Activated CD4-positive, CD25-positive, alpha-beta regulatory T cell (primary cell): ENCODE measurements at places on chromosomes 5 and 9.

DNA sequence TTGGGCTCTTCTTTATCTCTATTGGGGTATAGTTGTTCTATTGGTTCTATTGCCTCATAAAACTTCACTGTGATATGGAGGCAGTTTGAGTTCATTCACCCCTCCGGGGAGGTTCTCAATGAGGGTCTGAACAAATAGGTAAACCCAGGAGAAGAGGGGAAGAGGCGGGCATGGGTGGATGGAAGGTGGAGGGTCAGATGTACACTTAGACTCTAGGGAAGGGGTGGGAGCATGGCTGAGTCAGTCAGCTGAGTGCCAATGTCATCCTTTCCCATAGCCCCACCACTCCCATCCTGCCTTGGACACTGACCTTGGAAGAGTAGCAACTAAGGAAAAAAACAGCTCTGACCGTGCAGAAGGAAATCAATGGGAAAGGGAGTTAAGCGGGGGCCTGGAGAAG is 9.9 kb upstream of the FABP6 start:
- DNase-seq: no peak

GRCh38 chr9:117672369-117672768 is 31.8 kb upstream of the TLR4 start:
- DNase-seq: no peak

GRCh38 chr5:32489791-32490562 is 45.4 kb upstream of the ZFR start:
- DNase-seq: peak; percentile 65

GRCh38 chr5:156497804-156498208 is 170.8 kb downstream of the SGCD start:
- no peak for DNase-seq

GRCh38 chr9:112028242-112029221 is 131.9 kb downstream of the UGCG start:
- DNase-seq: no peak

- no peak for DNase-seq
These were observed 413.5 kb downstream of the TLE4 start for GRCh38 chr9:79985264-79985663.

DNA sequence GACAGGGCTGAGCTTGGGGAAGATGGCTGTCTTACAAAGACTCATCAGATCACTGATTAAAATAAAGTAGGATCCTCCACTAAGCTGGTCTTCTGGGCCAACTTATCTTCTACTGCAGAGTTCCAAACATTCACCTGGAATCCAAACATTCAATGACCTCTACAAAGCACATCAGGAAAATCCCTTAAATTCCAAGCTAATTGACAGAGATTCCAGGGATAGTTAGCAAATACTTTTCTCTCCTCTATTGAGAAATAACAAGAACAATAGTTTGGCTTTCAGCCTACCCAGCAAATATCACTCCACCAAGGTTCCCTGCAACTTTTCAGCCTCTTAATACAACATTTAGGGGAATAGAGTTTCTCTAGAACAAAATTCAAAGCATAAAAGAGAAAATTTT is 140.6 kb upstream of the LIFR start:
- DNase-seq: no peak

- no peak for DNase-seq
These were observed 28.7 kb downstream of the PROP1 start for GRCh38 chr5:177967221-177967887.

DNA sequence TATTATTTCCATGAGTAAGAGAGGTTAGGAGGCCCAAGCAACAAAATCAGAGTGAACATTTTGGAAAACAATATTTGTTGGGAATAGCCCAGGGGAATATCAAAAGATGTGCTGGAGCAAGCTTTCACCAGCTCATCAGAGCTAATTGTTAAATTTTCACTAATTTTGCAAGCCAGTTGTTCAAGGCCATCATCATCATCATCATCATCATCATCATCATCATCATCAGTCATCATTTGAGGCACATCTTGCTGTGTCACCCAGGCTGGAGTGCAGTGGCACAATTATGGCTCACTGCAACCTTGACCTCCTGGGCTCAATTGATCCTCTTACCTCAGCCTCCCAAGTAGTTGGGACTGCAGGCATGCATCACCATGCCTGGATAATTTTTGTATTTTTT is 350.5 kb upstream of the MEF2C start:
- no peak for DNase-seq

GRCh38 chr9:134053941-134054761 is 13.7 kb downstream of the BRD3 start:
- DNase-seq: no peak

DNA sequence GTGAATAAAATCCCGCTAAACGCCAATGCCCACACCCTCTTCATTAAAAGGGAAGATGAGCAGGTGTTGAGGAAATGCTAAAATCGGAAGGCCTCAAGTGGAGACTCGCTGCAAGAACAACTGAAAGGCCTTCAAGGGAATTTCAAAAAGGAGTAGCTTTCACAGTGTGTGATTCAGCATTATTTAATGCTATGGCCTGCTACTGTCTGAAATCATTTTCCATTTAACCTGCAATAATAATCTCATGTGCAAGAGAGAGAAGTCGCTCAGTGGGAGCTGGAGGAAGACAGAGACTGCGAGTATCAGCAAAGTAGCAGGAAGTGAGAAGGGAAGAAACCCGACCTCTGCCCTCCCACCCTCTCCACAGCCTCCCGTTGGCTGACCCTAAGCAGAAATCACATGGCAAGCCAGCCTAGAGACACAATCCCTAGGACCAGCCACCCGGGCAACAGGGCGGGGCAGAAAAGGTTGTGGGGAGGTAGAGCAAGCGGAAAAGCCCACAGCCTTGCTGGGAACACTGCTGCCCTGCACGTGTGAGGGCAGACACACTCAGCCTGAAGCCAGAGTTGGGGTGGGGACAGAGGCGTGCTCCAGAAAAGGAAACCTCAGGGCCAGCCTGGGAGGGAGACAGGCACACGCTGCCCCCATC is 39.9 kb upstream of the CTSL start:
- DNase-seq: no peak

DNA sequence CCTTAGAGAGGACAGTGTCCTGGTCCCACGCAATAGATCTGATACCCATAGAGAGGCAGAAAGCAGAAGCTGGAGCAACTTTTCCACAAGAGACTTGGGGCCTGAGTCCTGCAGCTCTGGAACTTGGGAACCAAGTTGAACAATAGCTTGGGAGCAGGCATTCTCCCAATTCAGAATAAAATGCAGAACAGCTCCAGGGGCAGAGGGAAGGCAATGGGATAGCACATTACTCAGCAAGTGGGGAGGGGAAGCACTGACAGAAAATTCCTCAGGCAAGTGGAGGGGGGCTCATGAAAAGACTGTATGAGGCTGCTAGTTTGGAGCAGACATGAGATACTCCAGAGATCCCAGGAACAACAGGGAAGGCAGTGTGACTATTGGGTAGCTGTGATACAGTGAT is 513.6 kb downstream of the HINT1 start:
- DNase-seq: no peak

- no peak for DNase-seq
These were observed 46.8 kb downstream of the NIPSNAP3B start for GRCh38 chr9:104810421-104811339.
